Foreskin fibroblast (primary cell): ENCODE measurements at places on chromosomes 3 and 15.

GRCh38 chr15:25504307-25504706 is 65.5 kb upstream of the UBE3A start:
- peak; percentile 1 for DNase-seq

DNA sequence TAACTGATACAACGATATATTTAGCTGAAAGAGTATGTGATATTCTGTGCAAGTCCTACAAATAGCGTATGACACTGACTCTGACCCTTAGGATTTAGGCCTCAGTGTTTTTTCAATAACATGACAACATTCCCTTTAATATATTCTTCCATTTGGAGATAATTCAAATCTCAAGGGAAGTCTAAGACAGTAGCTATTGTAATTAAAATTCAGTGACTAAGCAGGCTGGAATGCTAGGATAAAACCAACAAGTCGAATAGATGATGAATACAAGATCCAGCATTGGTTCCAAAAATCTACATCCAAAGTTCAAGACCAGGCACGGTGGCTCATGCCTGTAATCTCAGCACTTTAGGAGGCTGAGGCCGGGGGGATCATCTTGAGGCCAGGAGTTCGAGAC is 56.2 kb downstream of the QTRT2 start:
- DNase-seq = no peak

GRCh38 chr15:75185271-75186029 is 16.2 kb upstream of the C15orf39 start:
- no peak for DNase-seq

- DNase-seq = no peak
These were observed 29.5 kb upstream of the FGD5 start for GRCh38 chr3:14789221-14789620.

GRCh38 chr15:65902373-65902772 is 33.1 kb downstream of the RAB11A start:
- peak; percentile 29 for DNase-seq

DNA sequence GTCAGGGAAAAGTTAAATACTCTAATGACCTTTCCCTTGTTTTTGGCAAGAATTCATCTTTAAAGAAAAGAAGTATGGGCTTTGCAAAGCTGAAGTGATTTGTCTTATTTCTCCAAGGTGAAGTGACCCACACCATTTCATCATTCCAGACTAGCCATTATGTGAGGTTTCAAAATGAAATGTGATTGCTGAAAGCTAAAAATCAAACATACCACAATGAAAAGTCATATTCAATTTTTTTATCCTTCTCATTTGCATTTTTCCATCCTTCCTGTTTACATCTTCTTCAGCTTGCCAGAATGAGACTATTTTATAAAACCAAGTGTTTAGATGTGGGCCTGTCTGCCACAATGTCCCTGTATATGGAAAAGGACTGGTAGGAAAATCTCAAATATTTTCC is 142.3 kb upstream of the STRIT1 start:
- DNase-seq = peak; percentile 28

- peak; percentile 88 for DNase-seq
These were observed 25.6 kb upstream of the VPS8 start for GRCh38 chr3:184786280-184786941.

- no peak for DNase-seq
These were observed 346.4 kb upstream of the KCNMB2 start for GRCh38 chr3:178189854-178190253.

DNA sequence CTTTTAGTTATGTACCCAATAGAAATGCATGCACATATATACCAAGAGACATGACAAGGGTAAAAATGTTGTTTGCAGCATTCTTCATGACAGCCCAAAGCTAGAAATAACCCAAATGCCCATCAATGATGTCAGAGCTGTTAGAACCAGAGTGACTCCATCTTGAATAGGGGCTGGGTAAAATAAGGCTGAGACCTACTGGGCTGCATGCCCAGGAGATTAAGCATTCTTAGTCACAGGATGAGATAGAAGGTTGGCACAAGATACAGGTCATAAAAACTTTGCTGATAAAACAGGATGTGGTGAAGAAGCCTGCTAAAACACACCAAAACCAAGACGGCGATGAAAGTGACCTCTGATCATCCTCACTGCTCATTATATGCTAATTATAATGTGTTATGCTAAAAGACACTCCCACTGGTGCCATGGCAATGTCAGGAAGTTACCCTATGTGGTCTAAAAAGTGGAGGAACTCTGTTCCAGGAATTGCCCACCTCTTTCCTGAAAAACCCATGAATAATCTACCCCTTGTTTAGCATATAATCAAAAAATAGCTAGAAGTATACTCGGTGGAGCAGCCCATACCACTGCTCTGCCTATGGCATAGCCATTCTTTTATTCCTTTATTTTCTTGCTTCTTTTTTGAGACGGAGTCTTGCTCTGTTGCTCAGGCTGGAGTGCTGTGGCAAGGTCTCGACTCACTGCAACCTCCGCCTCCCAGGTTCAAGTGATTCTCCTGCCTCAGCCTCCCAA is 32.9 kb downstream of the ZBTB11 start:
- peak; percentile 88 for DNase-seq

- DNase-seq = no peak
These were observed 17.2 kb downstream of the ZNF710 start for GRCh38 chr15:90018216-90018831.

GRCh38 chr3:130462089-130462488 is 54.9 kb upstream of the COL6A6 start:
- DNase-seq = no peak

GRCh38 chr3:124845406-124845805 is 41.8 kb downstream of the ITGB5 start:
- DNase-seq = peak; percentile 94

GRCh38 chr15:63593705-63594671 is 3.2 kb upstream of the FBXL22 start:
- DNase-seq = no peak

GRCh38 chr3:13638927-13639326 is 90.0 kb downstream of the FBLN2 start:
- DNase-seq = peak; percentile 47

GRCh38 chr3:66390013-66390412 is 110.8 kb downstream of the LRIG1 start:
- DNase-seq = no peak

- DNase-seq = no peak
These were observed 635.1 kb upstream of the MDFIC2 start for GRCh38 chr3:70947579-70947978.

DNA sequence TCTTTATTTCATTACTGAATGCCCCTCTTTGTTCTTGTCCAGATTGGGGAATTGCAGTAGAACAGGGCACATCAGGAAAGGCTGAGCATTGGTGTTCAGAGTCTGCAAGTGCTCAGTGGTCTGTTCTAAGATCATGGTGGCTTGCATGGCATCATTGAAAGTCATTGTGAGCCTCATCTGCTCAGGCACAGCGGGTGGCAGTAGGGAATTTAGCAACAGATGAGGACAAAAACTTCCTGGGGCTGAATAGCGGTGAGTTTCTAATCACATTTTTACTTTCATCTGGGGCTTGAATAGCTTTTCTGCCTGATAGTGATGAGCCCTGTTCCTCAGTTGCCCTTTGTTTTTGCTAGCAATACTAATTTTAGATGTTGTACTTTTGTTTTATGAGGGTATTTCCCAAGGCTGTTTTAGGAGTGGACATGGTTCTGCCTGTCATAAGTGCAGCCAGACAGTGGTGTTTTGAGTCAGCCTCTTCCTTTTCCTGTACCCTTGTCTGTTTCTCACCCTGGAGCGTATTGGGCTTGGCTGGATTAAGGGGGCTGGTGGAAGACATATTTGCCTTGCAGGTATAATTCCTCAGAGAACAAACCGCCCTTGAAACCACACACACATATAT is 127.2 kb upstream of the IL12A start:
- no peak for DNase-seq

GRCh38 chr3:101803173-101803782 is 24.3 kb downstream of the NXPE3 start:
- peak; percentile 47 for DNase-seq

DNA sequence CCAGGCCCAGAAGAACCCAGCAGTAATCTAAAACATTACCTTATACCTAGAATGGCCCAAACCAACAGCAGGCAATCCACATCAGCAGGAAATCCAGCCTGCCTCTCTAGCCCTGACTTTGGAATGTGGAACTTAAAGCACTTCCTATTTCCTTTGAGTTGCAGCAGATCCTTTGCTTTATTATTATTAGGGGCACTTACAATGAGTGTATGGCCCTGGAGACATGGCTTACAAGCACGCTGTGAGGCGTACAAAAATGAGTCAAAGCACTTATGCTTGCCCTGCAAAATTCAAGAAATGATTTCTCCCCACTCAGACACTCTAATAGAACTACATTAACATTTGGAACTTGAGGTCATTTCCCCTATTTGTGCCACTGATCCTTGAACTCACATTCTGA is 9.5 kb upstream of the KNSTRN start:
- DNase-seq = no peak

DNA sequence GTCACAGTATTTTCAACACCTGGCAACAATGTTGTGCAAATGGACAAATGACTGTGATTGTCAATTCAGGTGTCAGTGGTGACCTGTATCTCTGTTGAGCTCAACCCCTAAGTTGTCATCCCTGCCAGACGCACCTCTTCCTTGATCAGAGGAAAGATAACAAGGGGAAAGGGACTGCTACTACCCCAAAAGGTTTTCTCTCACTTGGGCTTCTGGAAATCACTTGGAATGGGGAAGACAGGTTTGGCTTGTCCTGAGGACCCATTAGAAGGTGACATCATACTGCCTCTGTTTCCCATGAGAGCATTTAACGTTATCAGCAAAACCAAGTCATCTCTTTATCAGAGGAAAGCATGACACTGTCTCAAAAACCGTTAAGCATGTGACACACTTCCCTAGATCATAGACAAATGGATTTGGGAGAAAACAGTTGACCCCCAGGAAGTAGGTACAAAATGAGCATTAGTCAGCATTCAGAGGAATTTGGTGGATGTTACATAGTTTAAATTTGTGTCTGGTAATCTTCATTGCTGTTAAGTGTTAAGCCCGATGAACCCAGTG is 769.5 kb downstream of the GRM7 start:
- DNase-seq = no peak

DNA sequence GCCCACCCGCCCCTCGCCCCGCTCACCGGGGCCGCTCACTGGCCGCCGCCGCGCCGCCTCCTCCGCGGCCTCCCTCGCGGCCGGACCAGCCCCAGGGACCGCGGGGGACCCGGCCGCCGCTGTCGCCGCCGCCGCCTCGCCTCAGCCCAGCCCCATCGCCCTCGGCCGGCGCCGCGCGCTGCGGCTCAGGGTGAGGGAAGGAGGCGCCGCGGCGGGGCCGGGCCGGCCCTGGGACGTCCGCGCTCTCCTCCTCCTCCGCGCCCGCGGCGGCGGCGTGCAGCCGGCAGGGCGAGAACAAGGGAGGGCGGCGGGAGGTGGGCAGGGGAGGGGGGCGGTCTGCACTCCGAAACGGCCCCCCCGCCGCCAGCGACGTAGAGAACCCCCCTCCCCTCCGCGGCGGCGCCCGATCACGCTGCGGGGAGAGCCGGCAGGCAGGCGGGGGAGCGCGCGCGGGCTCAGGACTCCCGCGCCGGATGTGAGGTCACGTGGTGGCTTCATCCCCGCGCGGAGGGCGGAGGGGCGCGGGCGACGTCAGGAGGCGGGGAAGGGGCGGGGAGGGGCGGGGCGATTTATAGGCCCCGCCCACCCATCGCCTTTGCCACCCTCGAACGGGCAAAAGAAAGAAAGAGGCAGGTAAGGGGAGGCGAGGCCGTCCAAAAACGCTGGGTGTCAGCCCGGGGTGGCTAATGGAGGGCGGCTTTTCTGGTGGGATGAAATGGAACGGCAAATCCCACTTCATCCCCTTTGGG is at the start of gene ATP13A3:
TSS of gene ATP13A3 (minus strand) at position 463 of the 749 bp plus-strand sequence. CDS start 24,812 bp downstream, outside the sequence.
- peak; percentile 96 for DNase-seq

- DNase-seq = no peak
These were observed 135.4 kb downstream of the NSMCE3 start for GRCh38 chr15:29134239-29134638.

DNA sequence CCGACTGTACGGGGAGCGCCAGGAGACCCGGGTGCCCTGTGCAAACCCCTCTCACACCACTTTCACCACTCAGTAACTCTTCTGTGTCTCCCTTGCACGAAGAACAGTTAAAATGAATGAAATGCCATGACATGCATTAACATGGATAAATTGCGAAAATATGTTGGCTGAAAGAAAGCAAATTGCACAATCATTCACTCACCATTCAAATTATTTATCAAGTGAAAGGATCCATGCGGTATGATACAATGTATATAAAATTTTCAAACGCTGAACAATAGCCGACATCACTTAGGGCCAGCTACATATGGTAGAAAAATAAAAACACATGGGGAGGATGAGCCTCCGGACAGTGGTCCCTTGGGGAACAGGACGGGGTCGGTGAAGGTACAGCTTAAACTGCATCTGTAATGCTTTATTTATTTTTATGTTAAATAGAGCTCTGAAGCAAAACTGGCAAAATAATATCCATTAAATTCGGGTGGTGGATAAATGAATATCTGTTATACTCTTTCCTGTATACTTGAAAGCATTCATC is 45.9 kb downstream of the SLC12A8 start:
- DNase-seq = peak; percentile 53

DNA sequence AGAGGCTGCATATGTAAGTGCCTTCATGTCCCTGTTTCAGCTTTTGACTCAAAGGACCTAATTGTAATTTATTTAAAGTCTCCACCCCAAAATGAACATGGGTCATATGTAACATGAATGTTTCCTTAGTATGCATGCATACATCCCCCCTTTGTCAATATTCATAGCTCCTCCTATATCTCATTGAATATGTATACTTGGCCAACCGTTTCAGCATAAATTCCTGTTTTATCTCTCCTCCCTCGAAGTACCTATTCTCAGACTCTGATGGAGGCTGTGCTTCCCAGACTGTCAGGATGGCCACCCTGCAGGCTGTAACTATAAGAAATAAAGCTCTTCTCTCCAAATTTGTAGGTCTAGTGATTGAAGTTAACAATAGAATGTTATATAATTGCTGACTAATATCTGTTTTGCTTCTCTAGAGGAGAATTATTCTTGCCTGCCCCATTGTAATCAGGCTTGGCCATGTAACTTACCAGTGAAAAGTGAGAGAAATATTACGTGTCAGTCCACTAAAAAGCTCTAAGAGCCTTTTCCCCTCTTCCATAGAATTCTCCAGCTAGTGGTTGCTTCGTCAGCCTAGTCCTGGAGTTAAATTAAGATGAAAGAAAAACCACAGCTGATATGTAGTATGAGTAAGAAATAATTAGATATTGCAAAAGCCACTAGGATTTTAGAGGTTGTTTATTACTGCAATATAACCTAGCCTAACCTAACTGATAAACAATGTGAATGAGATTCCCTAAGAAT is 245.1 kb downstream of the ZNF385D start:
- DNase-seq = peak; percentile 7

DNA sequence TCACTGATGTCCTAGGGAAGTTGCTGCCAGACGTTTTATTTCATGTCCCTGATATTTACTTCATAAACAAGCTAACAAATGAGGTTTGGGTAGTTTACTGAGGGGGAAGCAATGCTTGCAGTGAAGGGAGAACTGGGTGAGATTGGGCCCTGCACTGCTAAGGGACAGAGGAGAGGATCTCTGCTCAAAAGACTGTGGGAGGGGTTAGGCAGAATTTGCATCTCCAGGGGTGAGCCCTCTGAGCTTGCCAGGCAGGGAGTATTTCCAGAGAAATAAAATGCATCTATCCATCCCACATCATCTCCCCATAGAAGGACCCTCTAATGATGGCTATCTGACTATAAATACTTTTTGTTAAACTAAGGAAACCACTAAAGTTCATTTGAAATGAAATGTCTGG is 215.6 kb downstream of the CBLB start:
- DNase-seq = no peak

- DNase-seq = no peak
These were observed 162.2 kb downstream of the PLD1 start for GRCh38 chr3:171648069-171648468.
